ENCODE measurements at places on chromosomes 12 and 14.

DNA sequence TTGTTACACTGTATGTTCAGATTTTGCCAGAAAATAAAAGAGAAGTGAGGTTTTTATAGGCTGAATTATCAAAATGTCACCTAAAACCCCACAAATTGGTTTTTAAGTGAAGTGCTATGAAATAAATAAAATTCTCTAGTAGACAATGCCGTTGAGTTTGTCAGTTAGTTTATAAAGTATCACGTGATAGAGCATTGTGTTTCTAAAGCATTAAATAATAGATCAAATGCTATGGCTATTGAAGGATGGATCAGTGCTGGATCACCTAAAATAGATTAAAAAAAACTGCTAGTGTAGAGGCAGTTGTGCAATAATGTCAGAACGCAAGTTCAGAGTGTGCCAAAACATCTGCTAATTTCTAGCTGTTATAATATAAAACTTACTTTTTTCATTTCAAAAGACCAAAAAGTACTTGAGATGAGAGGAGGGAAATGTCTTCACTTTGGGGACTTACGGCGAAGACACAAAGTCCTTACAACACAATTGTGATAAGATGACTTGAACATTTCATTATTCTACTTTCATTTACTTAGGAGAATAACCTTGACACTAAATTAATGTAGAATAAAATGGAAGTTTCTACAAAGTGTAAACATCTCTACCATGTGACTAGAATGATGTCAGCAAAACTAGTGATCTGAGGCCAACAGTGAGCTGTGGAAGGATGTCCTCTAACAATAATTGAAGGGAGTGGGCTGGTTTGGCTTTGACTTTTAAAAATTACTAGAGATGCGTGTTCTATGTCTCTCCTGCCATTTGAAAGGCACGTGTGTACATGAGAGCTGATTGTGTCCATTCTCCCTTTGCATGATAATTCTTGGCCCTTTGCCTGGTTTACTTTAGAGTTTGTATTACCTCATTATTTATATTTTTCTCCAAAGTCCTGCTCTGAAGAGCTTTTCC lies 154.4 kb upstream of the PDE3A start:
- DNase-seq = no peak

DNA sequence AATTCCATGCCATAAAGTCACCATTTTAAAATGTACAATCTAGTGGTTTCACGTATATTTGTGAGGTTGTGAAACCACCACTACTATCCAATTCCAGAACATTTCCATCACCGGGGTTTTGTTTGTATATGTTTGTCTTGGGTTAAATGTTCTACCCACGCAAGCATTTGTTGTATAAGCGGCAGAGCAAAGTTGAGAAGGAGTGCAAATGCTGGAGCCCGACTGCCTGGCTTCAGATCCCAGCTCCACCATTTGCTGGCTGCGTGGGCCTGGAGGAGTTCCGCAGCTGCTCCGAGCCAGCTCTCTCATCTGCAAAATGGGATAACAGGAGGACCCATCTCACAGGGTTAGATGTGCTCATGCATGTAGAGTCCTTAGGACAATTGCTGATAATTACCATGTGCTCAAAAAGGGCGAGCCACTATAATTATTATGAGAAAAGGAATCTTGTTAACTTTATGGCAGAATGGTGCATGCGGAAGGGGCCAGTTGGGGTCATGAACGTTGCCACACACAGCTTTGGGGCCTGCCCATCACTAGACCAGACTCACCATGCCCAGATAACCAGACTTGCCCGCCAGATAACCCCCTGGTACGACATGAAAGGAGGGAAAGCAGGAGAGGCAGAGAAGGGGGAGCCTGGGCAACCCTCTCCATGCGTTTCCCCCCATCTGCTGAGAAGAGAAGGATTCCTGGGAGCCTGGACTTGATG lies 6.4 kb downstream of the ACTN1 start:
- no peak for DNase-seq

DNA sequence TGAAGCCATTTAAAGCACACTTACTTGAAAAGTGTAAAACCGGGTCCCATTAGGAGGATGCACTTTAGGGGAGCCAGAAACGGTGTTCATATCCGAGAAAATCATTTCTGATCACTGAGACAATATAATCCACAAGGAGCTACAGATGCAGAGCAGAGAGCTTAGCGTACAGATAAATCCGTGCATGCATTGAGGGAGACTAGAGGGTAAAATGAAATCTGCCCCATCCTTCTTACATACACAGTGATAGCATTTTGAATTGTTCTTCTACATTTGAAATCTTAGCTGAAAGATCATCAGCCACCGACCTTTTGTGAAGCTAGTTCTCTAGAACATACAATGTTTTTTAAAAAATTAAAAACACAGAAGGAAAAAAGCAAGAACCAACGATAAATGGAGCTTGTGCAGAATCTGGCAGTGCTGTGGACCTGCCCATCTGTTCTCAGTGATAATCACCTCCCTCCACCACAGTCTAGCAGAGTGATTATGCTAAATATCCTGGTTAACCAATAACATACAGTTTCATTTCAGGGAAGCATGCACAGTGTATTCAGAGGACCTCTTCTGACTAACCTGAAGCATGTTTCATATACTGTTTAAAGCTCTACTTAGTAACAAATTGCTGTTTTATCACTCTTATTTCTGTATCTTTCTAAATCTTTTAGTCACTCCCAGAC lies 161.1 kb downstream of the PPFIA2 start:
- DNase-seq = no peak

GRCh38 chr14:97571866-97572555 lies 774.8 kb downstream of the VRK1 start:
- peak; percentile 3 for DNase-seq
